ENCODE measurements at places on chromosomes 16 and 17.

- DNase-seq = no peak
These were observed 78.3 kb downstream of the TMEM100 start for GRCh38 chr17:55644346-55644745.

GRCh38 chr16:23976524-23976923, 140.7 kb downstream of the PRKCB start:
- no peak for DNase-seq

GRCh38 chr17:7238420-7239090, 702 bp downstream of the PHF23 start:
- no peak for DNase-seq

GRCh38 chr17:63998050-63998720, at the start of gene PRR29:
TSS of gene PRR29 (plus strand) at chr17:63998351. CDS start at chr17:63998365, 14 bp downstream.
- DNase-seq = no peak

DNA sequence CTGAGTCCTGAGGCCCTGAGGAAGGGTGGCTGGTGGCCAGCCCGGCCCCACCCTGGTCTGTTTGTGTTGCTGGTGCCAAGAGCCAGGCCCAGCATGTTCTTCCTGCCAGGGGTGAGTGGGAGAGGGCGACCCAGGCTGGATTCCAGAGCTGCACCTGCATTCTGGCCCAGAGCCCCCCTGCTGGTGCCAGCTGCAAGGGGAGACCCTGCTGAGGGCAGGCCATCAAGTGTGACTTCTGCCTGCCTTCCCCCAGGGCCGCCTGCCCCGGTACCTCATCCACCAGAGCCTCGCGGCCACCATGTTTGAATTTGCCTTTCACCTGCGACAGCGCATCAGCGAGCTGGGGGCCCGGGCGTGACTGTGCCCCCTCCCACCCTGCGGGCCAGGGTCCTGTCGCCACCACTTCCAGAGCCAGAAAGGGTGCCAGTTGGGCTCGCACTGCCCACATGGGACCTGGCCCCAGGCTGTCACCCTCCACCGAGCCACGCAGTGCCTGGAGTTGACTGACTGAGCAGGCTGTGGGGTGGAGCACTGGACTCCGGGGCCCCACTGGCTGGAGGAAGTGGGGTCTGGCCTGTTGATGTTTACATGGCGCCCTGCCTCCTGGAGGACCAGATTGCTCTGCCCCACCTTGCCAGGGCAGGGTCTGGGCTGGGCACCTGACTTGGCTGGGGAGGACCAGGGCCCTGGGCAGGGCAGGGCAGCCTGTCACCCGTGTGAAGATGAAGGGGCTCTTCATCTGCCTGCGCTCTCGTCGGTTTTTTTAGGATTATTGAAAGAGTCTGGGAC, 2.4 kb upstream of the TCAP start:
- DNase-seq = no peak

DNA sequence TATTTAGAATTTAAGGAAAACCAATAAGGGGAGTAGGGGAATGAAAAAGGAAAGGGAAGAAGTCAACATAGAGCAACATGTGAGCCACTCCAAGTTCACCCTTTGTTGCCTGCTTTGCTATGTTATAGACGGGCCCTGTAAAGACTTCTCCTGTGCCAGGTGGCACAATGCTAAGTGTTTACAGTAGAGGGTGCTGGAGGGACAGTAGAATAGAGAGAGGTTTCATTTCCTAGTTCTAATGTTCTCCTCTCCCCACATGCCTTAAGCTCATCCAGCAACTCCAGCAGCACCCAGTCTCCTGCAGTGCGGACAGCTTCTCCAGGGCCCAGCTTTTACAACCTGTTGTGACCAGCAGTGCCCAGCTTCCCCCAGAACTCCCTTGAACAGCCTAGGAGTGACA, 468.0 kb downstream of the HS3ST3B1 start:
- DNase-seq = no peak

- DNase-seq = no peak
These were observed 9.0 kb upstream of the PHKG2 start for GRCh38 chr16:30738984-30739951.

GRCh38 chr17:66449418-66449977, 147.1 kb downstream of the PRKCA start:
- no peak for DNase-seq

DNA sequence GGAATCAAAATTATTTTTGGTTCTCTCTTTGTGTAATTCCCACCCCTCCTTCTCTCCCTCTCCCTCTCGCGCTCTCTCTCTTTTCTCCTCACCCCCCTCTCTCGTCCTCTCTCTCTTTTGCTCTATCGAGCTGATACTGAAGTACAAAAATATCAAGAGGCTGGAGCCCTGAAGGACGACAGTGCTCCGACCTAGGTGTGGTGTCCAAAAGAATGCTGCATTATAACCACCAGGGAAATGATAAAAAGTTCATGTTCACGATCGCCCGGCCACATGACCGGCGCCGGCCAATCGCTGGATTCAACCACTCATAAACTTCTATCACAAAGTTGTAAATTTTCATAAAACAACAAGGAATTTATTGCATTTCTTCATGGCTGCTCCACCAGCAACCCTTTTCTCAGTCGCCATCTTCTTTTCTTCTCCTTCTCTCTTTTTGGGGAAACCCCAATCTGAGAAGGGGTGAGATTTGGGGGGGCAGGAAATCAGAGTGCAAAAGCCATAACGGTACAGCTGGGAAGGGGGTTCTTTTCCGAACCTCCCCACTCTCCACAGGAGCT, at the start of gene HOXB6:
TSS of gene HOXB6 (minus strand) at position 217 of the 560 bp plus-strand sequence. CDS start 6,836 bp downstream, outside the sequence.
- DNase-seq = no peak

DNA sequence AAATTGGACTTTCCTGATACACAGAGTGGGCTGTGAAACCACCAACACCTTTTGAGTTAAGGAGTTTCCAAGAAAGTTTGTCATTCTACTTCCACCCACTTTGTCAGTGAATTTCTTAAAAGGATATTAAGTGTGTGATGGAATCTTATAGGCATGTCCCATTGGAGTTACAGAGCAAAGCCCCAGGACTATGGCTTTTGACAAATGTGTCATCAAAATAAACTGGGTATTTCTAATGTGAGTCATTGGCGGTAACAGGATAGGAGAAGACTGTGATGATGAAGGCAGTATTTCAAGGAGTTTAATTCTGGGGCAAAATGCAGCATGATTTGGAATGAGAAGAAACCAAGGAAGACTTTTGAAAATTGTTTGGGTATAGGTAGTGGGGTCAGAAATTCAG, 1013.8 kb upstream of the EEF2KMT start:
- no peak for DNase-seq

- no peak for DNase-seq
These were observed 42.0 kb upstream of the SLC6A2 start for GRCh38 chr16:55613613-55614335.

DNA sequence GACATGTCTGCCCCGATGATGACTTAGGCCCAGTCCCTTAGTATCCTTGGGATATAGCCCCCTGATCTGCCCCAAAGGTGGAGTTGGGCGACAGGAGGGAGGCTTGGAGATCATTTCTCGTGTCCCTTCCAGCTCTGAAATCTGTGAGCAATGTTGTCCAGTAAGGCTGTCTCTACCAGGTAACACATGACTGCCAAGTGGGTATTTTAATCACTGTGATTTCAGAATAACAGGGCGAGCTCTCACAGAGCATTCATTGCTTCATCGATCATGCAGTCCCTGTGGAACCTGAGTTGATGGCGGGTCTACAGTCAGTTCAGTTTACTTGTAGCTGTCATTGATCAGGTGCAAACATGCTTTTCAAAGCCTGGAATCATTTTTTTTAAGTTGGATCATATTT, 39.2 kb downstream of the KSR1 start:
- DNase-seq = no peak

- DNase-seq = no peak
These were observed 106.7 kb downstream of the RAB11FIP4 start for GRCh38 chr17:31497994-31498826.

DNA sequence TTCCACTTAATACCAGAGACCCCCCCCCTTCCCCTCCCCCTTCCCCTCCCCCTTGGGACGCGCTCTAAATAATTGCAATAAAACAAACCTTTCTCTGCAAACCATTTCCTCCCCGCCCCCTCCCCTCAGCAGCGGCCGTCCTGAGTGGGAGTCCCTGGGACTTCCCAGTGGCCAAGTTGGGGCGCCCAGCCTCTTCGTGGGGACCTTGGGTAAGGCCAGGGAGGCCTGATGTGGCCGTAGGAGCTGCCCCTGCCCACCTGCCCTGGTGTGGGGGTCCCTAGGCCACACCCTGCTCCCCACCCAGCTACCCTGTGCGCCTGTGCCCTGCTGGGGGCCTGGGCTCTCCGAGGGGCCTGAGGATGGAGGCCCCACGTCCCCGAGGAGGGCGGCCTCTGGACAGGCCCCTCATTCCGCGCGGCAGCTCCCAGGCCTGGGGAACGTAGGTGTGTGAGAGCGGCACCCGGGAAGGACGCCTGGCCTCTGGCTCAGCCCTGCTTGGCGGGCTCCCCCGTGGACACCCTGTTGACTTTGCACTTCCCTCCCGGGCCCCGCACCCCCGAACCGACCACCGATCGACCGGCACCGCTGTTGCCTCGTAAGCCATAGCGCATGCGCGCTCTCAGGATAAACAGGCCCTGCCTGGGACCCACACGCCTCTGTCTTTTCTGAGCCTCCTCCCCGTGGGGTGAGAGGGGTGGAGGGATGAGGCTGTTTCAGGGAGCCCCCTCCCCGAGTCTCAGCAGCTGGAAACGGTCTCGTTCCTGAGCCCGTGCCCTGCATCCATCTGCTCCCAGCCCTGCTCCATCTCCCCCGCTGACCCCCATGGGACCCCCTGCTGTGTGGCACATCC, 9.0 kb downstream of the NTHL1 start:
- DNase-seq = no peak

GRCh38 chr17:47702391-47702995, 8.5 kb downstream of the TBKBP1 start:
- no peak for DNase-seq

DNA sequence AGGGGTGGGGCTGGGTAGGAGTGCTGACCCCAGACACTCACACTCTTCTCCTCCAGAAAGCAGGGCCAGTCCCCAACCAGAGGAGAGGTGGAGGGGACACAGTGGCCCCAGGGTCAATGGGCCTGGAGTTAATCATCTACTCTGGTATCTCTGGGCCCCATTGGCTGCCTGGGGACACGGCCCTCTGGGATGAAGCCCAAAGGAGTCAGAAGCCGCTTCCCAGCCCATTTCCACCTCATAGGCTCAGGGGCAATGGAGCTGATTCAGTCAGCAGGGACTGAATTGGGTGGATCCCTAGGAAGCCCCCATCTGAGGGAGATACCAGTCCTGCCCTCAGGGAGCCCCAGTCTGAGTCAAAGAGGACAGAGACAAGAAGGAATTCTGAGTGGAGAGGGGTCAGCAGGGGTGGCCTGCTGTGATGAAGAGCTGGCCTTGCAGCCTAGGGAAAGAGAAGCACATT, 2.9 kb upstream of the NAGS start:
- DNase-seq = no peak

DNA sequence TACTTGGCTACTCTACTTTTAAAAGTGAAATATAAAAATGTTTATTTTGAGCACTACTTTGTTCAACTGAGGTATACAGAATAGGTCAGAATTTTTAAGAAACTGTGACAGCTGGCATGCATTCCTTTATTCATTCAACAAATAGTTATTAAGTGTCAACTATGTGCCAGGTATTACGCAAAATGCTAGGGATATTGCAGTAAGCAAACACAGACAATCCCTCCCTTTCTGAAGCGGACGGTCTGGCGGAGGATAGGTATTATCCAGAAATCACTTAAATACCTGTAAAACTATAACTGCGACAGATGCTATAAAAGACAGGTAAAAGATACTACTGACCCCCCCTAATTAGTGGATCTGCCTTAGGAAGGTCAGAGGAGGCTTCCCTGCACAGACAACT, 26.1 kb downstream of the METTL16 start:
- DNase-seq = no peak

DNA sequence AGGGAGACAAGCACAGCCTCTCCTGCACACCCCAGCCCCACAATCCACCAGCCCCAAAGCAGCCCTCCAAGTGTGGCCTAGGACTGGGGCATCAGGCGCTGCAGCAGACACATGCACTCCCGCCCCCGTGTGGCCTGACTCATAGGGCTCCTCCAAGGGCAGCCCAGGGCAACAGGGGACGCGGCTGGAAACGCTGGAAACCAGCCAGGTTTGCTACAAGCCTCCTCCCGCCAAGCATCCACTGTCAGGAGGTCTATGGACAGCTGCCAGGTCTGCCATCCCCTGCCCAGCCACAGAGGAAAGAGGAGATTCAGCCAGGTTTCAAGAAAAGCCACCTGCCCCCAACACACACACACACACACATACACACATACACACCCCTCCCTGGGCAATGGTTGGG, 25.8 kb downstream of the SRCIN1 start:
- DNase-seq = no peak
